Nephron progenitor cell (in vitro differentiated cells): ENCODE measurements at places on chromosomes 5 and 9.
A peak's percentile ranks its signal among the peaks of the same experiment; 100 is the strongest.

- DNase-seq = no peak
Observed at GRCh38 chr9:9170439-9171134, 1371.0 kb upstream of the DMAC1 start.

GRCh38 chr9:36470643-36471290 lies 70.7 kb upstream of the RNF38 start:
- no peak for DNase-seq

DNA sequence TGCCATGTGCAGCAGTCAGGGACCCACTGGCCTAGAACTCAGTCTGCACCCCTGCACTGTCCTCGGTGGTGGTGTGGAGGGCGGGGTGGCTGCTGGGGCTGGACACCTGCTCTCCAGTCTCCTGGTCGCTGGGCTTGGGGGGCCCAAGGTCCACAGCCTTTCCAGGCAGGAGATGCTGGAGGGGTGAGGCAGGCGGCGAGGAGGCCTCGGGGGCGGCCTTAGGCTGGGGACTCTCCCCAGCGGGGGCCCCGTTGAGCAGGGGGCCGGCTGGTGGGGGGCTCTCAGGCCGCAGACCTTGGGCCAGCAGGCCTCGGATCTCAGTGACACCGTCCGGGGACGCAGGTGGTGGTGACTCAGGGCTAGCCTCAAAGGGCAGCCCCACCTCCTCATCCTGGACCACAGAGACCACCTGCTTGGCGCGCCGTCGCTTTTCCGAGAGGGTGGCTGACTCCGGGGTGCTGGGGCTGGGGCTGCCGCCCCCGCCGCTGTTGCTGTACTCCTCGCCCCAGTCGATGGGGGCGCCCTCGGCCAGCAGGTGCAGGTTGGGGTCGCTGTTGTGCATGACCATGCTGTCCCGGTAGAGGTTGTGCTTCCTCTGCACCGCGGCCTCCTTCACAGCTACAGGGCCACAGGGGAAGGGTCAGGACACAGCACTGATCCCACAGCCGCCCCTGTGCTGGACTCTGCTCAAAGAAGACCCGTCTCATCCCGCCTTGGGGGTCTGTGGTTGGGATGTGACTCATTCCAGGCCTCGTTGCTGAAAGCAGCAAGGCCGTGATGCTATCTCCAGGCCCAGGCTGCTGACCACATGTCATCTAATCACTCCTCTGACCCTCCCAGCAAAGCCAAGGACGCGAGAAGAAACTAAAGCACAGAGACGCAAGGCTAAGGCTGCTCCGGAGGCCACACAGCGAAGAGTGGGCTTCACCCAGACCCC lies 55.8 kb downstream of the LRSAM1 start:
- DNase-seq = no peak

DNA sequence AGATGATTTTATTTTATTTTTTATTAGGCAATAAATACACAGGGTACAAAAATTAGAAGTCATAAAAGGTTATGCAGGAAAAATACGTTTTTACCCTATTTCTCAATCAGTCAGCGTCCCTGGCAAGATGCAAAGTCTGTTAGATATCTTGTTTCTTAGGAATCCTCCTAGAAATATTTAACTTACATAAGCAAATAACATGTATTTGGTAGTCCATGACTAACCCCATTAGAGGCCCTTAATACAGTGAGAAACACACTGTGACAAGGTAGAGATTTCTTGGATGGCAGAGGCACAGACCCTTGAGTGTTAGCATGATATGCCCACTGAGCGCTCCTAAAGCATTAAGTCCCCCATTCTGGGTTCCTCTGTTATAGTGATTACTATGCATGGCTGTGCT lies 121.2 kb upstream of the ADAMTSL1 start:
- DNase-seq = no peak

DNA sequence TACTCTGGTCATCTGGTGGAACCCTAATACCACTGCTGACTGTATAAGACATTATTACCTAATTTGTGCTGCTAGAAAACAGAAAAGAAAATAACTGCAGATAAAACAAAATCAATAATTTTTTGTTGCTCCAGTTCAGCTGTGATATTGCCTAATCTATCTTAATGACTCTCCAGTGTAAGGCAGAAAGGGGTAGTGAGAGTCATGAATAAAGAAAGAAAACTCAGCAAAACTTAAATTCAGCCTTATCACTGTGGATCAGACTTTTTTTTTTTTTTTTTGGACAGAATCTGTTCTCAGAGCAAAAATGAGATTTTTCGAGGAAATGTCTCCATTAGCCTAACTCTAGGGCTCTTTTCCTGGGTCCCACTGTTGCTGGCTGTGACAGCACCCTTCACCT lies 1.1 kb upstream of the DOCK2 start:
- DNase-seq = no peak

GRCh38 chr5:150114102-150114641 lies 27.8 kb upstream of the CSF1R start:
- no peak for DNase-seq

GRCh38 chr9:136048560-136049411 lies 46.3 kb downstream of the NACC2 start:
- no peak for DNase-seq

DNA sequence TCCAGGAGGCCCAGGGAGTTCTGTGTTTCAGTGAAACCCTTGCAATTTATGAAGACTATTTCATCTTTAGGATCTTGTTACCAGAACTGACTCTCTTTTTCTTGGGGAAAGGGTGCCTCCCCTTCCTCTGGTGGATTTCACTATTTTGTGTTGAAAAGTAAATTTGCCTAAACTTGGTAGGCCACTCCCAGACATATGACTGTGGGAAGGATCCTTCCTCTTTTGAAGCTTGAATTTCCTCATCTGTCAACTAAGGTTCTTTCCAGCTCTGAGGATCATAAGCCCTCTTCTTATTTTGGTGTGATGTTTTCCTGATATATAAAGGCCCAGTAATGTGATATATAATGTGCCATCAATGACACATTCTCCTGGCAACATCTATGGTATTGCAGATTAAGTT lies 59.1 kb upstream of the ZFAND5 start:
- no peak for DNase-seq

- DNase-seq = no peak
Observed at GRCh38 chr9:78028926-78029325, 2.7 kb downstream of the GNAQ start.

DNA sequence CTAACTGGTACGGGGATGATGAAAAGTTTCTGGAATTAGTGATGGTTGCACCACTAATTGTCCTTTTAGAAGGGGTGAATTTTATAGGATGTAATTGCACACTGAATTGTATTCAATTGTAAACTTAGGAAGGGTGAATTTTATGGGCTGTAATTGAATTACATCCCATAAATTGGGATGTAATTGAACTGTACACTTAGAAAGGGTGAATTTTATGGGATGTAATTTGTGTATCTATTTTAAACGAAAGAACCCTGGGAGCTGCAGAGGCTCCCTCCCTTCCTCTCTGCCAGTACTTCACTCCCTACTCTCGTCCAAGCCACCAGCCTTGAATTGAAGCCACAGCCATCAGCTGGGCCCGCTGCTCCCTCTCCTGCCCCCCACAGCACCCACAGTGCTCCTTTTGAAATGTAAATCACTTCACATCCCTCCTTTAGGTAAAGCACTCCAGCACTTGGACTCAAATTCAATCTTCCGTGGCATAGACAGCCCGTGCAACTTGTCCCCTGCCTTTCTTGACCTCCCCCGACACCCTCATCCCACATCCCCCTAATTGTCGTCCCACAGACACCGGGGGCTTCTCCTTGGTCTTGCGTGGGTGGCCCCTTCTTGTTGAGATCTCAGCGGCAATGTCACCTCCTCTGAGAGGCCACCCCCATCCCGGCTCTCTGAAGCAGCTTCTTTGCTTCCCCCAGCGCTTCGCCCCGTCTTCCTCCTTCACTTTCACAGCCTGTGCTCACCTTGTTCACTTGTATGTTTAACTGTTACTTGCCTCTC lies 84.2 kb upstream of the HRH2 start:
- DNase-seq = no peak

GRCh38 chr5:131430794-131431193 lies 166.9 kb downstream of the CDC42SE2 start:
- no peak for DNase-seq

DNA sequence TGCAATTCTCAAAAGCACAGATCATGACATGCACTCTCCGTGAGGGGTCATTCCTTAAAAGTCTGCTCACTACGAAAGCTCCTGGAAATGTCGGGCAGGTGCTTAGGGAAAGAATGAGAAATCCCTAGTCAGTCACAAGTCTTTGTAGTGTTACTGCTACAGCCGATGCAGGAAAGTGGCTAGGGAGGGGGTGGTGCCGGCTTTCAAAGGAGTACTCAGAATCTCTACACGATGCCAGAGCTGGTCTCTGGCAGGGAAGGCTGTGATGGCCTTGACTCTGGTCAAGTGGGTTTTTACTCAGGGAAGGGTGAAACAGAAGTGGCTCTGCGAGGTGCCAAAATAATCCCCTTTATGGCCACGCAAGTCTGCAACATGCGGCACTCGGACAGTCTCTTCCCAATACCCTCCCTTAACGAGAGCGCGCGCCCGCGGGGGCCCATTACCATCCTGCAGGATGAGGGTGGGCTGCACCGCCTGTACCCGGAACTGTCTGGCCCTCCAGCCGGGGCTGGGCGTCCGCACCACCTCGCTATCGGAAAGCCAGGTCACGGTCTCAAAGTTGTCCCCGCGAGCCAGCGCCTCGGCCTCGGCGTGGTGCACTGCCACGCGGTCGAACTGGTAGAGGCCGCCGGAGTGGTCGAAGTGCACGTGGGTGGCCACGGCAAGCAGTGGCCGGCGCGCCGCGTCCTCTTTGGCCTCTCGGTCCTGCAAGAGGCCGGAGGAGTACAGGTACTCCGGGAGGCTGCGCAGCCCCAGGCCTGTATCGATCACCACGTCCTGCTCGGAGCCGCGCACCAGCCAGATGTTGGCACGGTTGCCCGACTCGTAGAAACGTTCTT lies 956 bp downstream of the MBLAC2 start:
- peak; percentile 67 for DNase-seq

DNA sequence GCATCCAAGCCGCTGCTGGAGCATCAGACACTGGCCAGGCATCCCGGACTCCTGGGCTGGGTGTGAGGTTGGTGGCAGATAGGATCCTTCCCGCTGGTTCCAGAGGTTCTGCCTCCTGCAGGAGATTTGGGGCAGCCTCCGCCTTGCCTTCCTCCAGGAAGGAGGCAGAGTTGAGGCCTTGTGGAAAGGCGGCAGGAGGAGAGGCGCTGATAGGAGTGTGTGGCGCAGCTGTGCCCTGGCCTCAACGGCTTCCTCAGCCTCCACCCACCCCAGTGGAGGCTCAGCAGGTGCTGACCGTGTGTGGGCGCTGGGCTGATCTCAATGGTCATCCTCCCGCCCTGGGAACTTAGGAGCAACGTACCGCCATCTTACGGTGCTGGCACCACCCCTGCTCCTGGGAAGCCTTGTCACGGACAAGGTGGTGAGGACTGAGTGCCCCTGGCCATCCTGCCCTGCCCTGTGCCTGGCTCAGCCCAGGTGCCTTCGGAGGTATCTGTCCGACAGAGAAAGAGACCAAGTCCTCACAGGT lies 10.2 kb downstream of the NCS1 start:
- no peak for DNase-seq

DNA sequence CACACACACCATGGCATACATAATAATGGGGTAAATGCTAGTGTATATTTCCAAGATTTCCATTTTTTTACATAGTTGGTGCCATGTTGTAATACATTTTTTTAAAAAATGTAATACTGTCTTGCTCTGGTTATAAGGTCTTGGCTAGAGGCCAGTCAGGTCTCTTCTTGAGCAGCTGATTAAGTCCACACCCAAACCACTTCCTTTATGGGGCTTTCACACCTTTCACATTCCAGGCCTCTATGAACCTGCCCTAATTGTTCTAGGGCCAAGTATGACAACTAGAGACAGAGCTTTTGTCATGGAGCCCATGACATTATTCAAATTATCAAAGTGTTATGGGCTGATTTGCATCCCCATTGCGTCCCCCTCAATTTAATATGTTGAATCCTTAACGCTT lies 495.6 kb upstream of the CTNND2 start:
- no peak for DNase-seq

GRCh38 chr9:12060811-12061210 lies 632.4 kb upstream of the TYRP1 start:
- DNase-seq = no peak

GRCh38 chr5:25568989-25569625 lies 924.3 kb upstream of the CDH10 start:
- DNase-seq = no peak
